DMS153 (cell line): ENCODE measurements at places on chromosomes 1 and 21.

GRCh38 chr1:31196685-31197084 is 43.0 kb downstream of the NKAIN1 start:
- DNase-seq: no peak

GRCh38 chr1:1407636-1408318 is 684 bp upstream of the MRPL20 start:
- DNase-seq: no peak

DNA sequence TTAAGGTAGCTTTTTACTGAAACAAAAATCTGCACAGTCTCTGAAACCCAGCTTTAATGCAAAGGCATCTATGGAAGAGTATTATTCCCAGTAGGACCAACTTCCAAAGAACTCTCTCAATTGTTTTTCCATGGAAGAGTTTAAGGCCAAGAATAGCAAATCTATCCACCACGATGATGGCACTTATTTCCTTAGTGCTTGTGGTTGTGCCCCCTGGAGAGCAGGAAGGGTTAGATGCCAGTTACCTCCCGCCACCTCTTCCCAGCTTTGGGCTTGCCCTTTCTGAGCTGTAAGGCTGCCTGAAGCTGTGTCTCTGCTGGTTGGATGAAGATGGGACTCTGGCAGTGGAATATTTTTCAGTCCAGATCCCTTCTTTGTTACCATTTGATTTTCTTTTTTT is 4.8 kb upstream of the ATP1A1 start:
- DNase-seq: no peak

DNA sequence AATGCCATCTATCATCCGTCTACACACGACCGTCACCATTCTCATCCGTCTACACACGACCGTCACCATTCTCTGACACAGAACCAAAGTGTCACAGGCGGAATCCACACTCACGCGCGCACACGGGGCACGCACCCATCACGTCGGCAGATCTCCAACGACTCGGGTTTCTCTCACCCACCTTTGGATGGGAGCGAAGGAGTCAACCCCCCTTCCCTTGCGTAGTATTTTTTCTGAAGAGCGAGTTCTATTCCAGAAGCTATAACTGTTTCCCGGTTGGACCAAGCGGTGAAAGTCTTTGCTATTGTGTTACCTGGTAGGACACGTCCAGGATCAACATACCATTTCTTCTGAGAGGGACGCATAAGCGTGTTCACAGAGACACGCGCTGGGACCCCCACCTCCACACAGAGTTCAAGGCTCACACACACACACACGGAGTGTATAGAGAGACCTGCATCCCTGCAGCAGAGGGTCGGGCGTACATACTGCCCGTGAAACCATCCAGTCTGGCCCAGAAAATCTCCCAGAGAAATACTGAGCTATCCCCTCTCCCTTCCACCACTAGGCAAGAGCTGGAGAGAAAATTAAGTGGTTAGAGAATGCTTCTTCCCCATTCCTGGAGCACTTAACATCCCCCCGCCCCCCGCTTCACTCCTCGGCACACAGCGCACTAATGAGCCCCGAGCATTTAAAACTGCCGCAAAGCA is 741 bp downstream of the DUSP10 start:
- no peak for DNase-seq

GRCh38 chr1:10980094-10980577 is 32.3 kb upstream of the TARDBP start:
- DNase-seq: peak; percentile 63

DNA sequence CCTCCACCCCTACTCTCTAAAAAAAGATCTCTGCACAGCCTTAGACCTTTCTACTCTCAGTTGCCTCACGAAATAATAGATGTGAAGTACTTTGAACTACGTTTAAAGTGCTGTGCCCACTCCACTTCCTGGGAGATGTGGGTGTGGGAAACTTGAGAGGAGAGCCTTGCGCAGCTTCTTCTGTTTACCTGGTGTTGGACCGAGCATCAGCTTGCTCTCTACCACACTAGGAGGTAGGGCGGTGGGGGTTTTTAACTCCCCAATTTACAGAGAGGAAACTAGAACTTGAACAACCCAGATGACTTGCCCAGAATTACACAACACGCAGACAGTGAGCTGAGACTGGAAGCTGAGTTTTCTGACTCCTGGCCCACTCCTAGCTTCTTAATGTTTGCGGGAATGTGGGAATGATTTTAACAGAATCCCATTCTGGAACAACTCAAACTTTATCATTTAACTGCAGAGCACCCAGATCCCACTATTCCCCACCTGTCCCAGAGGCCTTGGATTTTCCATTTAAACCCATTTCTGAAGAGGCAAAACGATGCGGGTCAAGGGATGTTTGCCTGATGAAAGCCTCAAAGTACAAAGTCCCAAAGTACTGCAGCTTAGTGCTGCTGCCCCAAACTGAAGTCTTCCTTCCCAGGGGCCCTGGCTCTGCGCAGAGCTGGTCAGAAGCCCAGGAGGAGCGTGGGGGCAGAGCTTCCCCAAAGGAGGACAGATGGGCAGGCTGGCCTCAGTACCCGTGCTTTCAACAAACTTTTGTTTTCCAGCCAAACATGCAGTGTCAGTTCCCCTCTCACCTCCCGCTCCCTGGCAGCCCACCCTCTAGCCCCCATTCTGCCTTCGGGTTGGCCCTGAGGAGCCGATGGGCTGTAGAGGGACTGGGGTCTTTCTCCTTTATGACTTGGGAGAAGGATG is 19.0 kb downstream of the BTG2 start:
- DNase-seq: peak; percentile 52

GRCh38 chr1:245855846-245856730 is 651.0 kb downstream of the SMYD3 start:
- DNase-seq: no peak

- DNase-seq: no peak
These were observed 16.2 kb upstream of the DAB1 start for GRCh38 chr1:57440096-57440495.

GRCh38 chr1:161128591-161129420 is 3.7 kb downstream of the DEDD start:
- no peak for DNase-seq

DNA sequence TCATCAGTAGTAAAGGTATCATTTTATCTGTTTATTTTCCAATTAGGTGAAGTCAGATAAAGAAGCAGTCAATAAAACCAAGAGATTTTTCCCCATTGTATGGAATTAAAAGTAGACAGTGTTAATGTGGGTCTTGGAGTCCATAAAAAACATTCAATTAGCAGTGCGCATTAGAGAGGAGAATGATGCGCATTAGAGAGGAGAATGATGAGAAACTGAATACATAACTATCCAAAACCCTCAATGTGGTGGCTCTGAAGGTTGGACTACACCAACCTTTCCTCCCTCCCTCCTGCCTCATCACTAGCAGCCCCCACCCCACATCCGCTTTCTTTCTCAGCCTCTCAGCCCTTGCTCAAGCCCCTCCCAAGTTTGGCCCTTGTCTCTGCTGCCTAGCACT is 99.5 kb downstream of the DAB1 start:
- DNase-seq: no peak

- no peak for DNase-seq
These were observed 8.6 kb upstream of the ACTRT2 start for GRCh38 chr1:3012456-3013291.

GRCh38 chr1:171916315-171916771 is 75.0 kb downstream of the DNM3 start:
- DNase-seq: no peak

DNA sequence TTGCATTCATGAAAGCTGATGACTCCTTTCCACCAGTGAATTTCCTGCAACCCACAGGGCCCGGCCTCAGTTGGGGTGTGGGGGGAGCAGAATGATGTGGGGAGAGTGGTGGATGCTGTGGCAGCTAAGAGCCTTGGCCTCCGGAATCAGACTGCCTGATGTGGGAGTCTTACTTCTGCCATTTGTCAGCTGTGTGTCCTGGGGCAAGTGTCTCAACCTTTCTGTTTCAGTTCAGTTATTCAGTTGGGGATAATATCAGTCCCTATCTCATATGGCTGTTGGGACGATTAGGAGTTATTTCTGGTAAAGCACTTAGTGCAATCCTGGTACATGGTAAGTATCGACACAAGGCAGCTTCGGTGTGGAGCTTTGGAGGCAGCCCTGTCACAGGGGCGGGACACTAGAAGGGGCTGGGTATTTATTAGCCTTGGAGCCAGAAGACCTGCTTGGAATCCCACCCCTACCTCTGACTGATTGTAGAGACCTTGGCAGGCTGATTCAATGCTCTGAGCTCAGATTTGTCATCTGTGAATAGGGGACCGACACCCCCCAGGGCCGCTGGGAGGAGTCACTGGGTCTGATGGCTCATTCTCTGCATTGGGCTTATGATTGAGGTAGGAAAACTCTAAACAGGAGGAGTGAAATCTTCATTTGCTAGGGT is 19.6 kb downstream of the ARHGEF10L start:
- DNase-seq: no peak

DNA sequence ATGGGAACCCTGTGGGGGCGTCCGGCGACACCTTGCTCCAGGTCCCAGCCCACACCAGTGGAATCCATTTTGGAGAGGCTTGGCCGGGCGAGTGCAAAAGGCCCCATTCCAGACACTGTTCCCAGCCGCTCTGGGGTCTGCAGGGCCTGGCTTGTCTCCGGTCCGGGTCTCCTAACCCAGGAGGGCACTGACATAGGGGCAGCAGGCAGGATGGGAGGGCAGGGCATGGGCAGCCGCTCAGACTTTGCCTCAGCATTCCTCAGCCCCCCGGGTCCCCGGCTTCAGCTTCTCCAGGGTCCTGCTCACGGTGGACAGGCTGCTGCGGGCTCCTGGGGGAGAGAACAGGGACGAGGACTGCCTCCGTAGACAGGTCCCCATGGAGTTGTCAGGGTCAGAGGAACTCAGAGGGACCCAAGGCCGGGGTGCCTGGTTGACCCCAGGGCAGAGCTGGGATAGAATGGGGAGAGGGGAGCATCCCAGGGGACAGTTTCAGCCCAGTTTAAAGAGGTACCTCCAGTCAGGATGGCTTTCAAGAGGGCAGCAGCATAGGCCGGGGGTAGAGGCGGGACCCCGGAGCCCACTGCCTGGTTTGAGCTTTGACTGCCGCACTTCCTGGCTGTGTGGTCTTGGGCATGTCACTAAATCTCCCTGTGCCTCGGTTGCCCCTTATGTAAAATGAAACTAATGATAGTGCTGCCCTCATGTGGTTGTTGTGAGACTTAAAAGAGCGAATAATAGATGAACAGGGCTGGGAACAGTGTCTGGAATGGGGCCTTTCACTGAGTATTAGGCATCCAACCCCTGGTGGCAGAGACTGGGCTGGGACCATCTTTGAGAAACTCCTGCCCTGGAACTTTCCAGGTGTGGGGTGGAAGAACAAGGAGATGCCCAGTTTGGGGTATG is 3.7 kb downstream of the KNCN start:
- DNase-seq: peak; percentile 53
